ENCODE measurements at places on chromosomes 5 and 9.

DNA sequence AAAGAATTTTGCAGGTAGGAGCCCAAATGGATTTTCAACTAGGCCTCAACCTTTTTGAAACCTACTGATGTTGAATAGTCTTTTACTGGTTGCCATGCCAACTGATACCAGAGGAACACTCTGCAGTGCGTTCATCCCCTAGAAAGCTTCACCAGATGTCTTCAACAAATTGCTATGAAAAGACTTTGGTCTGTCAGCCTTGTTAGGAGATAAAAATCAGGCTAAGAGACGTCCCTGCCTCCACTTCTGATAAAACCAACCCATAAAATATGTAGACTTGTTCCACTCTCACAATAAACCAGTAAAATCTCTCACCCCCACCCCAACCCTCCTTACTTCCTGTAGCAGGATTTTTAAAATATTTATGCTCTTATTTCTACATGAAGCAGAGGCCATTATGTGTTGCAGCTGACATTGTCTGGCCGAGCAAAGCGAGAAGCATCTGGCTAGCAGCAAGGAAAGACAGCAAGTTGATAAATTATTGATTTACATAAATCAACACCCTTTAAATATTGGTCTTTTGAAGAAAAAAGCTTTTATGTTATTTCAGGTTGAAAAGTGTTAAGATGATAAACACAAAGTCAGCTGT, 428.7 kb downstream of the ISL1 start:
- DNase-seq = no peak

DNA sequence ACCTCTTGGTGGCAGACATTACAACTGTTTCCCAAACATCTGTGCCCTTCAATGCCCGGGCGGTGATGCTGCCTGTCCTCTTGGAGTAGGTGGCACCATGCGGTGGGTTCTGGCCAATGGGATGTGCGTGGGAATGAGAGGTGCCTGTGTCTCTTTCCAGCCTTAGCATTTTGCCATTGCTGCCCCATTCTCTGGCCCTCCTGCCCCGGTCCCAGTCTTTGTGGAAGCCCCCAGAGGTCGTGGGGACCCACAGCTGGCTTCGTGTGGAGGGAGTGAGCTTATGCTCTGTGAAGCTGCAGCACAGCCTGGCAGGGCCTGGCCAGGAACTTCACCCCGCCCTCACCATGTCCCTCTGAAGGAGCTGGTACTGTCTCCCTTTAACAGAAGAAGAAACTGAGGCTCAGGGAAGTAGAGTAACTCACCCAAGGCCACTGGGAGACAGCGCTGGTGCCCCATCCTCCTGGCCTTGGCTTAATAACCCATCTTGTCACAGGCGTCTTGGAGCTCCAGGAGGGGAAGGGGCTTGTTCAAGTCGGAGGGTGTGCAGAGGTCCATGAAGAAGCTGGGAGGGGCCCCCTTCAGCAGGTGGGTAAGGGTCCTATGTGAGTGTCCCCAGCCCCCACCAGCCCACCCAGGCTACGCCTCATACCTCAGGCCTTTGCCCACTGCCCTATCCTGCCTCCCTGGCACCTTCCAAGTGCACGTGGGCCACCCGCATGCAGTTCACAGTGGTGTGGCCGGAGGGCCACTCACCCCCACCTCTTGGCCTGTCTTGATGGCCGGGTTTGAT, 173.6 kb downstream of the GAPVD1 start:
- no peak for DNase-seq

DNA sequence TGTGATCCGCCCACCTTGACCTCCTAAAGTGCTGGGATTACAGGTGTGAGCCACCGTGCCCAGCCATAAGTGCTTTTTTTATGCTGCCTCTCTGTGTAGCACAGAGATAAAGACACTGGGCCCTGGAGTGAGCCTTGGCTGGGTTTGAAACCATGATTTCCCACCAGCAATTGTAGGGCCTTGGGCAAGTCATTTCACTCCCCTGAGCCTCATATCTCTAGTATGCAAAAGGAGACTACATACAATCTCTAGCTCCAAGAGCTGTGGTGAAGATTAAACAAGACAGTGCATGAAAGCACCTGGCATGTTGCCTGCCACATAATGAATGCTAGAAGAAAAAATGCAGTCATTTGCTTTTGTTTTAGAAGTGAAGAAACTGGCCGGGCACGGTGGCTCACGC, 3.9 kb downstream of the FABP6 start:
- DNase-seq = no peak

GRCh38 chr9:89522959-89523285, 25.0 kb upstream of the SEMA4D start:
- DNase-seq = no peak

DNA sequence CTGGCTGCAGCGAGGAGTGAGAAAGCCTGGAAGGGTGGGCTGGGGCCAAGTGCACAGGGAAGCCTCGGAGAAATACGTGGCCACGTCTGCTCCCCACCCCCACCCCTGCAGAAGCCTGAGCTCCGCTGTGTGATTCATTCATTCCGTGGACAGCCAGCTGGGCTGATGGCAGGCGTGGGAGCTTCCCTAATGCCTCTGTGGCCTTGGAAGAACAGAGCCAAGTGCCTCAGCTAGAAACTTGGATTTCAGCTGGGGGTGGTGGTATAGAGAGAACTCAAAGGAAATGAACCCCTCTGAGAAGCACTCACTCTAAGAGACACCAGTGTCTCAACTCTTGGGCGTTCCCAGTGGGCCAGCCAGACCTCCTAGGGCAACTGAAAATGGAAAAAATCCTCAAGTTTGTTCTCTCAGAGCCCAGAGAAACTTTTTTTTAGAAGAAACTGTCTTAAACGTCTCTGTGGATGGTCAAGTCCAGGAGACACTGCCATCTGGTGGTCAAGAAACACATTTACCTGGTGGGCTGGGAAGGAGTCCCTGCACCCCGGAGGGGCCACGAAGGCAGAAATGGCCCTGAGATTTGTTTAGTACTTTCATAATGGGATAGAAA, 18.0 kb downstream of the ATOX1 start:
- peak; percentile 14 for DNase-seq

GRCh38 chr5:135690466-135690865, 111.7 kb upstream of the CXCL14 start:
- no peak for DNase-seq

DNA sequence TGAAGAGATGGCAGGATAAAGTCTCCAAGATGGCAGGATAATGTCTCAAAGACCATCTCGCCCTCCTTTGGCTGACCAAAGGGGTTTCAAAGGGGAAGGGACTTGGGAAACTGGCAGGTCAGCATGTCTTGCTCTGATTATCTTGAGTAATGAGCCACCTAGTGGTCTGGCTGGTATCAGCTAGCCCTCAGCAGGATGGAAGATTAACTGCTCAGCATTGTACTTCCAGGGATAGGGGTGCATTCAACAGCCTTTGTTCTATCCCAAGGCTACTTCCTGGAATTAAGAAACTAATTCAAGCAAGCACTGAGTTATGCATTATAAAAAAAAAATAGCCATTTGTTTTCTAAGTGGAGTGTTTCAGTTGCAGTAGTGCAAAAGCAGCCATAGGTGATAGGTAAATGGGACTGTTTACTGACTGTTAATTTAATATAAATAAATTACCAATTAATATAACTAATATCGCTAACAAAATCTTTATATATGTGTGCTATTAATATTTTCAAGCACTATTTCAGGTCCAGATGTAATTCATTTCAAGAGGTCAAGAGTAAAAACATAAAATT, 555.5 kb downstream of the CDH9 start:
- DNase-seq = no peak
